ENCODE measurements at places on chromosomes 3 and 15.

GRCh38 chr15:78347586-78348543 lies 7.7 kb downstream of the CRABP1 start:
- DNase-seq: no peak

DNA sequence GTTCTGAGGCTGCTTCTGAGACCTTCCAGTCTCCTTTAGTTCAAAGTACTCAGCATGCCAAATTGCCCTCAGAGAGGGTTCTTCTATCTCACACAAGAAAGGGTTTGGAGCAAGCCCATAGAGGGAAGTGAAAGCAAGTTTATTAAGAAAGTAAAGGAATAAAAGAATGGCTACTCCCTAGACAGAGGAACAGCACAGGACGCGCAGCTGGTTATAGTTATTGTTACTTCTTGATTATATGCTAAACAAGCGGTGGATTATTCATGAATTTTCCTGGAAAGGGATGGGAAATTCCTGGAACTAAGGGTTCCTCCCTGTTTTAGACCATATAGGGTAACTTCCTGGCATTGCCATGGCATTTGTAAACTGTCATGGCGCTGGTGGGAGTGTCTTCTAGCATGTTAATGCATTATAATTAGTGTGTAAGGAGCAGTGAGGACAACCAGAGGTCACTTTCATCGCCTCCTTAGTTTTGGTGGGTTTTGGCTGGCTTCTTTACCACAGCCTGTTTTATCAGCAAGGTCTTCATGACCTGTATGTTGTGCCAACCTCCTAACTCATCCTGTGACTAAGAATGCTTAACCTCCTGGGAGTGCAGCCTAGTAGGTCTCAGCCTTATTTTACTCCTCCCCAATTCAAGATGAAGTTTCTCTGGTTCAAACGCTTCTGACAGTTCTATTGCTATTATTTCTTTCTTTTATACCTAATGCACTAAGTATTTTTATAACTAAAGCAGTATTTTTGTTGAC lies 26.3 kb downstream of the SCN11A start:
- DNase-seq: no peak

DNA sequence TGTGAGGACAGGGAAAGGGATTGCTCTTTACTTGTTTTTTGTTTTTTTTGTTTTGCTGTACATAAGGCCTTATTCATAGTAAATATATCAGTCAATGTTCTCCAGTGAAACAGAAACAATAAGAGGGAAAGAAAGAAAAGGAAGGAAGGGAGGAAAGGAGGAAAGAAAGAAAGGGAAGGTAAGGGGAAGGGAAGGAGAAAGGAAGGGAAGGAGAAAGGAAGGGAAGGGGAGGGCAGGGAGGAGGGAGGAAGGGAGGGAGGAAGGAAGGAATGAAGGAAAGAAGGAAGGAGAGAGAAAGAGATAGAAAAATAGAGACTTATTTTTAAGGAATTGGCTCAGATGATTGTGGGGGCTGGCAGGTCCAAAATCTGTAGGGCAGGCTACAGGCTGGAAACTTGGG lies 37.2 kb downstream of the TIMP4 start:
- DNase-seq: no peak

- DNase-seq: no peak
Observed at GRCh38 chr15:57692709-57693108, 13.8 kb upstream of the POLR2M start.

GRCh38 chr3:90034038-90034437 lies 926.6 kb downstream of the EPHA3 start:
- no peak for DNase-seq

Measured in activated CD4-positive, alpha-beta T cell treated with anti-CD3 and anti-CD28 coated beads, Interleukin-2, amount 50 U/mL, for 24 hours (primary cell).